ENCODE measurements at places on chromosomes 1 and 21. TPM values are rescaled to one million over a fixed set of nuclear protein-coding genes. Genes with fewer than 3 reads are reported as not detected.

Gene RAB7B
- 0.83 TPM for total RNA-seq

Gene TCHHL1
- total RNA-seq, result not detected

Gene CD84
- not detected for total RNA-seq

Gene ITLN2
- total RNA-seq, result 2.4 TPM

Gene LAMB3
- total RNA-seq, result 0.26 TPM

Gene HAX1
- 80.4 TPM for total RNA-seq

Gene DNASE2B
- total RNA-seq, result not detected

Gene GBP4
- total RNA-seq, result not detected

Gene LCE2A
- not detected for total RNA-seq

Gene YBX1
- total RNA-seq, result 1,029 TPM

Gene OTUD3
- 12.0 TPM for total RNA-seq

Gene KRTAP21-2
- total RNA-seq, result not detected

Gene CTSS
- total RNA-seq, result not detected

DNA sequence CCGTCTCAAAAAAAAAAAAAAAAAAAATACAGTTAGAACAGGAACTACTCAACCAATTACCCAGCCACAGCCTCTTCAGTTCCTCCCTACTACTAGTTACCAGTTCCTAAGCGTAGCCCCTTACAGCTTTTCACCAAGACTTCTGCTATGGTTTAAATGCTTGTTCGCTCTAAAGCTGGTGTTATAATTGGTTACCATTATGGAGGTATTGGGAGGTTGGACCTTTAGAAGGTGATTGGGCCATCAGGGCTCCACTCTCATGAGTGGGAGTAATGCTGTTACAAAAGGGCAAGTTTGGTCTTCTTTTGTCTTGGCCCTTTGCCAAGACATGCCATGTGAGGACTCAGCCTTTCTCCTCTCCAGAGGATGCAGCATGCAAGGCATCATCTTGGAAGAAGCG lies 3.0 kb upstream of the SMPDL3B start:
- DNase-seq, result no peak
- H3K27me3 ChIP-seq, result no peaks in the 10 kb centered on the region
- H3K4me3 ChIP-seq, result no peak overlapping the region
- no peaks in the 10 kb centered on the region for H3K36me3 ChIP-seq

DNA sequence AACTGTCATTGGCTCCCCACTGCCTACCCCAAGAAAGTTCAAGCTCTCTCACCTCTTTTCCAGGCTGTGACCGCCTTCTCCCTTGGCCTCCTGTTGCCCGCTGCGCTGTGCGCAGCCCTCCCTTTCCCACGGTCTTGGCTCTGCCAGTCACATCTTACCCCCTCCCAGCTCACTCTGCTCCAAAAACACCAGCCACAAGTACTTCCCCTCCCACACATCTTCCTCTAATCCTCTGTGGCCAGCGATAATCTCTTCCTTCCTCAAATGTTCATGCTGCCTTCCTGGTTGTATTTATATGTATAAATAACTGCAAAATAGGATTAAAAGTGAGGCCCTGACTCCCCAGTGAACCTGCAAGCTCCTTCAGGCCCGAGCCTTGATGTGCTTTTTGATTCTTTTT lies 81.8 kb downstream of the AJAP1 start:
- H3K4me1 ChIP-seq, result no peaks in the 10 kb centered on the region
- H3K27me3 ChIP-seq, result no peaks in the 10 kb centered on the region
- H3K36me3 ChIP-seq, result no peaks in the 10 kb centered on the region
- DNase-seq, result no peak

GRCh38 chr1:235675152-235675890 lies 25.7 kb upstream of the GNG4 start:
- H3K27me3 ChIP-seq, result no peaks in the 10 kb centered on the region
- peaks cover 42% of the 10 kb centered on the region for H3K36me3 ChIP-seq
- H3K4me1 ChIP-seq, result peaks cover 10% of the 10 kb centered on the region
- no peak overlapping the region for H3K27ac ChIP-seq

DNA sequence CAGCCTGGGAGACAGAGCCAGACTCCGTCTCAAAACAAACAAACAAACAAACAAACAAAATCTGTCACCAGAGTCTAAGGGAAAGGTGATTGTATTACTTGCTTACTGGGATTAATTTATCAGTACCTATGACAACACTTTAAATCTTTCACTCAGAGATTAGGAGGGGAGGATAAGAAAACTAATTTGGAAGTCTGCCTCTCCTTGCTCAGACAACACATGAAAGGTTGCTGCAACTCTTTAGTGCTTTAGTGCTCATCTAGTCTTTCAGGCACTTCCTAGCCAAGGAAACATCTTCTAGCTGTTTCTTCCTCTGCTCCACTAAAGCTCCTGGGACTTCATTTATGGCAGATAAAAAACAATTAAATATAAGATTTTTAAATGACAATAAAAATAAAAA lies 7.3 kb upstream of the FMN2 start:
- H3K27me3 ChIP-seq, result no peaks in the 10 kb centered on the region
- DNase-seq, result no peak
- H3K4me1 ChIP-seq, result no peaks in the 10 kb centered on the region
- no peak overlapping the region for H3K27ac ChIP-seq
- no peak overlapping the region for H3K4me3 ChIP-seq

GRCh38 chr21:34166468-34166867 lies 93.1 kb downstream of the MRPS6 start:
- H3K27me3 ChIP-seq, result no peaks in the 10 kb centered on the region
- peaks cover 69% of the 10 kb centered on the region for H3K36me3 ChIP-seq
- H3K4me3 ChIP-seq, result no peak overlapping the region
- H3K27ac ChIP-seq, result no peak overlapping the region
- no peaks in the 10 kb centered on the region for H3K4me1 ChIP-seq
- DNase-seq, result no peak

DNA sequence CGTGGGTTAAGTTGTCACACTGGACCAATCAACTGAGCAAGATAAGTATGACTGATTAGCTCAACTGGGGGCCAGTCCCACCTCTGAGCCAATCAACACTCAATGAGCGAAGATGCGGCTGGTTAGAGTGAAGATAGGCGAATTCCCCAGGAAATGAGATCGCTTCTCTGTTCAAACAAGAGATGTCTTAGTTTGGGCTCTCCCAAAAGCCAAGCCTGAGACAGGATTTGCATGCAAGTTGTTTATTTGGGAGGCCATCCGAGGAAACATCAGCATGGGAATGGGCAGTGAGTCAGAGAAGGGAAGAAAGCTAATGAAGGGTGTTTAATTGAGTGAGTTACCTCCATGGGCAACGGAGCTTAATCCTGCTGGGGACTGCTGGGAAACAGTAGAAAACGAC lies 4.9 kb upstream of the GJB5 start:
- H3K27ac ChIP-seq, result no peak overlapping the region
- H3K4me3 ChIP-seq, result no peak overlapping the region
- H3K4me1 ChIP-seq, result no peaks in the 10 kb centered on the region

GRCh38 chr1:154463512-154463990 lies 38.5 kb upstream of the TDRD10 start:
- no peak overlapping the region for H3K4me3 ChIP-seq
- peaks cover 2% of the 10 kb centered on the region for H3K4me1 ChIP-seq
- H3K36me3 ChIP-seq, result no peaks in the 10 kb centered on the region
- no peak overlapping the region for H3K27ac ChIP-seq

- no peak overlapping the region for H3K27ac ChIP-seq
- H3K4me3 ChIP-seq, result no peak overlapping the region
- DNase-seq, result no peak
- H3K4me1 ChIP-seq, result no peaks in the 10 kb centered on the region
- peaks cover 22% of the 10 kb centered on the region for H3K36me3 ChIP-seq
- H3K27me3 ChIP-seq, result no peaks in the 10 kb centered on the region
Observed at GRCh38 chr1:90879281-90879680, 142.6 kb downstream of the ZNF644 start.

DNA sequence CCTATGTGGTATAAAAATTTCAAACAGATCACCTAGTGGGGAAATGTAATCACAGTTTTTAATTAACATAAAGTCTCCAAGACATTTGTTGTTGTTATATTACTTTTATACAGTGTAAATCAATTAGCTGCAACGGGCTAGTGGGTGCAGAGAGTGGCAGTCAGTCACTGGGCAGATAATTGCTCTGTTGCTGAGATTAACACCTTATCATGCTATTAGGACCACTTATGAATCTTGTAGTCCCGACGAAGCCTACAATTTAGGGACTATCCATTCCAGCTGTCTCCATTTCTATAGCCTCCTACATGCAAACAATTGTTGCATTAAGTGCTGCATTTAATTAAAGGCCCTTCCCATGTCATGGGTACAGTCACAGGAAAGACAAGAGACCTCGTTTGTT lies 158.9 kb upstream of the PROX1 start:
- no peak overlapping the region for H3K4me3 ChIP-seq
- H3K4me1 ChIP-seq, result peaks cover 3% of the 10 kb centered on the region
- no peak overlapping the region for H3K27ac ChIP-seq
- no peak for DNase-seq
- H3K36me3 ChIP-seq, result no peaks in the 10 kb centered on the region

DNA sequence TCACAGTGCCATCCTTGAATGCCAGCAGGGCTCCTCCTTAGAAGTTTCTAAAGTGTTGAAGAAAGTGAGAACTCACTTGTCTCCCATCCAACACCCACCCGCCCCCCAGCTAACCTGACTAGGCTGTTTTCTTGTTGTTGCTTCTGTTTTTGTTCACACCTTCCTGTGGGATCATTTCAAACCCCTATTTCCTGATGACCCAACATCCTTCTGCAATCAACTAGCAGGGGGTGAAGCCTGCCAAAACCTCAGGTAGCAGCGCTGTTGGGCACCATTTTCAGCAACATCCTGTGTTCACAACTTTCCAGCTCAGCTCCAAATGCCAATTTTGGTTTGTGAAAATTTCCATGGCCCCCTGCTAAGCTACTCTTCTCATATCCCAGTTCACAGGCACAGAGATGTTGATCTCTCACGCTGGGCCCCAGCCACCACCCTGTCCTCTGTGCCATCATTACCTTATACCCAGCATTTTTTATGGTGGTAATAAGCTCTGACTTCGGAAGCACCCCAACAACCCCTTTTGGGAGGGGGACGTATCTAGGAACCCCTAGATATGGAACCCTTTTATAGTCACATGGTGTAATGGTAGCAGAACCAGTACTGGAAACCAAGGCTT lies 41.4 kb downstream of the CDC7 start:
- DNase-seq, result no peak
- no peaks in the 10 kb centered on the region for H3K27me3 ChIP-seq
- no peak overlapping the region for H3K4me3 ChIP-seq
- H3K36me3 ChIP-seq, result no peaks in the 10 kb centered on the region
- H3K4me1 ChIP-seq, result no peaks in the 10 kb centered on the region
- no peak overlapping the region for H3K27ac ChIP-seq

GRCh38 chr21:39842741-39843459 lies 24.3 kb upstream of the PCP4 start:
- peaks cover 2% of the 10 kb centered on the region for H3K36me3 ChIP-seq
- no peaks in the 10 kb centered on the region for H3K27me3 ChIP-seq
- H3K27ac ChIP-seq, result no peak overlapping the region
- no peaks in the 10 kb centered on the region for H3K4me1 ChIP-seq
- H3K4me3 ChIP-seq, result no peak overlapping the region

DNA sequence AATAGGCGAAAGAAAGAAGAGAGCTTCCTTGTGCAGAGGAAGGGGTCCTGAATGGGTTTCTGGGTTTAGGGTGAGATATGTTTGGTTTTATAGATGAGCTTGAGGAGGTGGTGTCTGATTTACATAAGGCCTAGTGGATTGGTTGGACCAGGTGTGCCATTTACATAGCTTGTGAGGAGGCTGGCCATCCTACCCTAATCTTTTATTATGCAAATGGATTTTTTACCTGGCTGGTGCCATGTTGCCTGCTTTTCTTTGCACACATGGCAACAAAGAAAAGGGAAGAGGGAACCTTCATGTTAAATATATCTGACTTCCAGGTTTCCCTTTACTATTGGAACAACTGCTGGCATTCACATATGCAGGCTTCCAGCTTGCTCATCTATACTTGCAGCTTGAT lies 585.3 kb downstream of the PTPRU start:
- peaks cover 3% of the 10 kb centered on the region for H3K4me1 ChIP-seq
- H3K4me3 ChIP-seq, result no peak overlapping the region
- H3K36me3 ChIP-seq, result no peaks in the 10 kb centered on the region
- DNase-seq, result no peak

DNA sequence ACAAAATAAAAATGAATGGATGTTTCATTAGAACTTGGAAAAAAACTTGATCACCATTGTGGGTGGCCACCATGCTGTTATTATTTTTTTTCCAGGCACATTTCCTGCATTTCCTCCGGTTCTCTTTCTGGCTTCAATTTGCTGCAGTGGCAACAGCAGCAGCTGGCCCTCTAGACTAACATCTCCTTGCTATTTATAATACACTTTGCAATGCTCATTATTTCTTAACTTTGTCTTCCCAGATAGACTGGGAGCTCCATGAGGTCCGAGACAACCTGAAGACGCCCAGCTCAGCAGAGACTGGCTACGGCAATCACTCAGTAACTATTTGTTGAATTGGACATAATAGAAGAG lies 53.4 kb upstream of the ATP5PO start:
- H3K4me1 ChIP-seq, result no peaks in the 10 kb centered on the region
- no peak overlapping the region for H3K4me3 ChIP-seq
- no peaks in the 10 kb centered on the region for H3K27me3 ChIP-seq
- H3K27ac ChIP-seq, result no peak overlapping the region

DNA sequence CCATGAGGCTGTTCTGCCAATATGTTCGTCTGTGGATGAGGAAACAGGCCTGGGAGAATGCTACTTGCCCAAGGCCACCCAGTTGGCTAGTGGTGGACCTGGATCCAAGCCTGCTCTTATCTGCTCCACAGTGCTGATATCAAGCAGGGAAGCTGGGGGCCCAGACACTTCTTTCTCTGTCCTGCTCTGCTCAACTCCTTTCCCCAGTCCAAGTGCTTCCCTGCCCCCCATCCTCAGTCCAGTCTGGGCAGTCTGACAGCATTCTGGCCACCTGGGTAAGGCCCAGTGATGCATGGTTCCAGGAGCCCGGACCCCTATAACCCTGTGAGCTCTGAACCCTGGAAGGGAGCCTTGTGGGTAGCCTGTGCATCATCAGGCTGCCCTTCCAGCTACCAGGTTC lies 4.2 kb upstream of the PAQR7 start:
- no peak for DNase-seq
- no peaks in the 10 kb centered on the region for H3K27me3 ChIP-seq
- no peaks in the 10 kb centered on the region for H3K4me1 ChIP-seq
- H3K36me3 ChIP-seq, result no peaks in the 10 kb centered on the region
- no peak overlapping the region for H3K4me3 ChIP-seq
- H3K27ac ChIP-seq, result no peak overlapping the region

GRCh38 chr1:35768350-35769187 lies 1.2 kb downstream of the CLSPN start:
- no peak overlapping the region for H3K27ac ChIP-seq
- H3K4me1 ChIP-seq, result no peaks in the 10 kb centered on the region
- DNase-seq, result no peak
- H3K27me3 ChIP-seq, result no peaks in the 10 kb centered on the region
- H3K4me3 ChIP-seq, result peak overlapping the region; percentile 99

GRCh38 chr21:34807146-34807880 lies 138.5 kb downstream of the CLIC6 start:
- DNase-seq, result no peak
- H3K36me3 ChIP-seq, result no peaks in the 10 kb centered on the region
- H3K4me1 ChIP-seq, result no peaks in the 10 kb centered on the region
- H3K27me3 ChIP-seq, result no peaks in the 10 kb centered on the region
- no peak overlapping the region for H3K27ac ChIP-seq
- H3K4me3 ChIP-seq, result no peak overlapping the region

GRCh38 chr1:226274138-226274537 lies 34.8 kb downstream of the LIN9 start:
- peaks cover 4% of the 10 kb centered on the region for H3K36me3 ChIP-seq
- no peaks in the 10 kb centered on the region for H3K27me3 ChIP-seq
- H3K27ac ChIP-seq, result no peak overlapping the region
- H3K4me3 ChIP-seq, result no peak overlapping the region

All from H9 (cell line).